ENCODE measurements at places on chromosomes 4 and X.

GRCh38 chr4:58602022-58602421 is 1491.8 kb upstream of the IGFBP7 start:
- no peak for DNase-seq

- DNase-seq, result peak; percentile 35
These were observed 9.6 kb downstream of the HAUS7 start for GRCh38 chrX:153460826-153461225.

DNA sequence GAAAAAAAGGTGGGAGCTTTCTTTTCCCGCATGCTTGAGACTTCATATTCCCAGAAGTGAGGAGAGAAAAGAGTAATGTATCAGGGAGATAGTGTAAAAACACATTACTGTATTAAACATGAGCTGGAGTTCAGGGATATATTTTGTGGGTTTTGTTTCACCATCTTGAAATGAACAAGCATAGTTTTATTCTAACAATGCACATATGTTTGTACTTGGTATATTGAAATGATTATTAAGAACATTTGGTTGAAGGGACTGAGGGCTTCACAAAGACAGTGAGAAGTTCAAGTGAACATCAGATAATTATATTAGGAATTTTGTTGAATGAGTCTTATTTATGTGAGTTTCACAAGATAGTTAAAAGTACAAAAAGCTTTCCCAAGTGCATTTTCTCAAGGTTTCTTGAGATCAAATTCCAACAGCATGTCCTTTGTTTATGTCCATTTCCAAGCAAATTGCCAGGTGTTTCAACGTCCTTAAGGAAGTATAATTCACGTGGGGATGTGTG is 368.8 kb downstream of the ANKRD50 start:
- no peak for DNase-seq

DNA sequence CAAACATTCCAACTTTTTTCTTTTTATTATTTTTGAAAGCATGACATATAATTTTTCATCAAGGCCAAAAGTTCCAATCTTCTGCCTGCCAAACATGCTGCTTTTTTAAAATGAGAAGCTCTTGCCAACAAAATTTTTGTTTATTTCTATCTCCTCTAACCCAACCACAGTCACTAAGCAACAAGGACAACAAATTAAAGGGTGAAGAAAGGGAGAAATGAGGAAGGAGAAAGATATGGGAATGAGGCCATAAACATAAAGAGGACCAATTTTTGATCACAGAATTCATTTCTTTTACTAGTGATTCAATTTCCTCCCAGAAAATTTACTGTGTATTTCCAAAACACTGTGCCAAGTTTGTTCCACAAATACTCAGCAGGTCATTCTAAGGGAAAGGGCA is 537.0 kb upstream of the DIAPH2 start:
- DNase-seq, result no peak

DNA sequence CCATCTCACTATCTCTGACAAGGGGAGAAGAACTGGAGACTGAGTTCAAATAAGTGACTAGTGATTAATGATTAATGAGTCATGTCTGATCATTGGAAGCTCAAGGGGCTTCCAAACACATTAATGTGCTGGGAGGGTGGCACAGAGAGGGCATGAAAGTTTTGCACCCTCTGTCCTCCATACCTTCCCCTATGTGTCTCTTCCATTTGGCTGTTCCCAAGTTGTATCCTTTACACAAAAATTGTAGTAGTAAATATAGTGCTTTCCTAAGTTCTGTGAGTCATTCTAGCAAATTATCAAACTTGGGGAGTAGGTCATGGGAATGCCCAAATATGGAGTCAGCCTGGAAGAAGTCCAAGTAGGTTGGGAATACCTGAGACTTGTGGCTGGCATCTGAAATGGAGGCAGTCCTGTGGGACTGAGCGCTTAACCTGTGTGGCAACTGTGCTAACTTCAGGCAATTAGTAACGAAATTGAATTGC is 4.1 kb upstream of the FAM200B start:
- DNase-seq, result no peak

GRCh38 chr4:7868436-7868775 is 71.3 kb downstream of the AFAP1 start:
- DNase-seq, result no peak

GRCh38 chr4:169986369-169986768 is 39.8 kb downstream of the MFAP3L start:
- no peak for DNase-seq

- no peak for DNase-seq
These were observed 38.5 kb upstream of the MED14 start for GRCh38 chrX:40773809-40774208.

DNA sequence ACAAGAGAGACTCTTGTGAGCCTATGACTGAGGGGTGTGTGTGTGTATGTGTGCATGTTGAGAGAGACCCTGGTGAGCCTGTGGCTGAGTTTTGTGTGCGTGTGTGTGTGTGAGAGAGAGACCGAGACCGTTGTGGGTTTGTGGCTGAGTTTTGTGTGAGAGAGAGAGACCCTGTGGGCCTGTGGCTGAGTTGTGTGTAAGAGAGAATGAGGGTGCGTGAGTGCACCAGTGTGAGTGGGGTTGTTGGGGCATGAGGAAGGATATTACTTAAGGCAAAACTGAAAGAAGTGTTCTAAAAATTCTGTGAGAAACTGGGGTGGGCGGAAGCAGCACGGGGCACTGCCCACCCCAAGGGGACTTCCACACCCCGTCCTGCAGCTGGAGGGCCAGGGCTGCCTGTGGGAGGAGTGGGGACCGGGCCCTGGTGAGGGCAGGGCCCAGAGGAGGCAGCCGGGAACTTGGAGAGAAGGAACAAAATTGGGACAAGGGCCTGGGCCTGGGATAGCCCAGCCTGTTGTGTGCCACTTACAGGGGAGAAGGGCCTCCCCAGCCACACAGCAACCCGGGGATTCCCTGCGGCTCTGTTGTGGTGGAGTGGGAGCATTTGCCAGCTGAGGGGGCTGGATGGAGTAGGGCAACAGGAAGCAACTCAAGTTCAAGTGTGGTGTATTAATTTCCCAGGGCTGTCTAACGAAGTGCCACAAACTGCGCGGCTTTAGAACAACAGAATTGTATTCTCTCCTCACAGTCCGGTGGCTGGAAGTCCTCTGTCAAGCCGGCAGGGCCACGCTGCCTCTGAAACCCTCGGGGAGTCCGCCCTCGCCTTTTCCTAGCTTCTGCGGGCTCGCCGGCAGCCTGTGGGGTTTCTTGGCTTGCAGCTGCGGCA is 22.1 kb downstream of the TMEM131L start:
- DNase-seq, result peak; percentile 77

DNA sequence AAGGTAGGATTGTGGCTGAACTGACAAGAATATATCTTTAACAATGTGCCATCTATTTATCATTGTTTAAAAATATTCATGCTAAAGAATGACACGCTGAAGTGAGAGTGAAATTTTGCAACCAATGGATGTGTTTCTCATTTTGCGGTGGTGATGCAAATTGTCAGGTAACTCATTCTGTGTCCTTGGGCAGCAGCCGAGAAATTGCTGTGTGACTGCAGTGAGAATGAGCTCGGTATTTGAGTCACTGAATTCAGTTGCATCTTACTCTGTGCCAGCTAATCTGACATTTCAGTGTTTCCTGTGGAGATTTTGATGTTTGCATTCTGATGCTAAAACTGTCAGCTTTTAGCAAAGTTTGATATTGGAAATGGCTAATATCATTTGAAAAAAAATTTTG is 28.1 kb downstream of the MCUB start:
- DNase-seq, result peak; percentile 7

- DNase-seq, result no peak
These were observed 20.6 kb downstream of the CLDN22 start for GRCh38 chr4:183299464-183299863.

GRCh38 chr4:128735714-128736113 is 73.8 kb upstream of the JADE1 start:
- no peak for DNase-seq

DNA sequence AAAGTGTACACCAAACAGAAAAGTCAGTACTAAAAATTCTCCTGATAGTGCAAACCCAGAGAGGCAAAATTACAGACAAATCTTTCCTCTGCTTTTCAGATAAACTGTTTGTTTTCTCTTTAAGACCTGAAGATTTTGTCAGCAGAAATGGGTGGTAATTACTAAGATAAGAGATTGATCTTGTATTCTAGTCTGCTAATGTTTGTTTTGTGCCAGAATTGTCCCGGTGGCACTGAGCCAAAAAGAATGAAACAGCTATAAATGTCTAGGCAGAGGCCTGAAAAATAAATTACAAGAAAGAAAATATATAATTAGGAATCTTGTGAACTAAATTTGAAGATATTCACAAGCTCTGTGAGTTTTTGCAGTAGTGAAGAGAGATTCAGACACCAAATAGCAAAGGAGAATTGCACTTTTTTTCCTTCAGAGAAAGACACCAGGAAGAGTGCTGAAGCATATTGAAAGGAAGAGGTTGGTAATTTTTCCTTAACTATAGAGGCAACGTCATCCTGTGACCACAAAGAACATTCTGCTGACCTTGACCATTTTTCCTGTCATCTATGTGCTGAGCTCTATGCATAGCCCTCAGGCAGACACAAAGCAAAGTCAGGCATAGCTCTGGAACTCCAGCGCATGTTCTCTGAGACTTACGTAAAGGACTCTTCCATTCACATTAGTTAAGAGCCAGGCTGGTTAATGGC is 314.5 kb upstream of the RASGEF1B start:
- no peak for DNase-seq

- DNase-seq, result no peak
These were observed 24.0 kb downstream of the GIMD1 start for GRCh38 chr4:106344647-106344970.

GRCh38 chrX:370963-371745 is 15.6 kb downstream of the PPP2R3B start:
- DNase-seq, result no peak

DNA sequence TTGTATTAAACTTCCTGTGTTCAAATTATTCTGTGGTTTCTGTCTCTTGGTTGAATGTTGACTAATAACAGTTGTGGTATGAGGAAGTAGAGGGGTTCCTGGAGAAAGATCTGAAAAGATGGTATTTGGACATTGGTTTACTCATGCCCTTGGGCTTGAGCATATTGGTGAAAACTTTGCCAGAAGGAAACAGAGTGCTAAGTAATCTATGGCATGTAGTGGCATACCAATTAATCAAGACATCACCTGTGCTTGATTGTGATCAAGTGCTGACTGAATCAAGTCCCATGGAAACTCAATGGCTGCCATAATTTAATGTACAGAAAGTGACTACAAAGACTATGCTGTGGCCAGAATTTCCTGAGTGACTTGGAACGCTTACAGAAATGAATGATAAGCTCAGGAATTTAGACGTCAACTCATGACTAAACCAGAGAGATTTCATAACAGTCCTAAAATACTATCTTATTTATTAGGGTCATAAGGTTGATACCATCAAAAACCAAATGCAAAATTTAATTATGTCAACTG is 2062.9 kb downstream of the ARAP2 start:
- no peak for DNase-seq

DNA sequence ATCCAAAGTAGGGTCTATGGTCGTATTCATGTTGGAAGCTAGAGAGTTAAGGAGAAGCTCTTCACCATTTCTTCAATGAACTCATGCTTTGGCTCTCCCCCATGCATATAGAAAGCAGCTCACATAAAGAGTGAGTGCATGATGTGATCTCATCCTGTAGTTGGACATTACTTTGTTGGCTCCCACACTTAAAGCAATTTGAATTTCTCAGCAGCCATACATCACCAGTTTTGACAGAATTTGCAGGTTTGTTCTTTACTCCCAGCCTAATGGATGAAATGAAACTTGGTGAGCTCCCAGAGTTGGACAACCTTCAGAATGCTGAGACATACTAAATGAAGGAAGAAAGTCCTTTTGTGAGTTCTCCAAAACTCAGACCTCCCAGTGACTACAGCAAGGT is 613.5 kb downstream of the IQCM start:
- no peak for DNase-seq

Data from effector CD4-positive, alpha-beta T cell (primary cell).